ENCODE measurements at places on chromosomes 2 and 18.

GRCh38 chr2:43083710-43084698 lies 142.4 kb downstream of the ZFP36L2 start:
- DNase-seq, result no peak

GRCh38 chr18:21747268-21747667 lies 6.7 kb downstream of the MIB1 start:
- no peak for DNase-seq

DNA sequence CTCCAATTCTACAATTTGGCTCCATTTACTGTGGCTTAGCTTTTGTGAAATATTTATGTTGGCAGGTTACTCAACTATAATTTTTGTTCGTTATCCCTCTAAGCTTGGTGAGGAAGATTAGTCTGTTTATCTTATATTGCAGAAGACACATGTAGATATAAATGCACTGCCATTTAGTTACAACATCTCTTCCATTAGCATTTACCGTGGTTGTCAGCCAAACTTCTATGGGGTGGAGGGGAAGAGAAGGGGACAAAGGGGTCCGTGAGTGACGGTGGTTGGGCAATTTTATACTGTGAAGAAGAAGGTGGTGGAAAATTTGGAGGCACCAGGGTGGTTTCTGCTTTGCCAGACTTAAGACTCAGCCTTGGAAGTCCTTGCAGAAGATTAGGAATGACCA lies 117.6 kb upstream of the CXCR4 start:
- no peak for DNase-seq

DNA sequence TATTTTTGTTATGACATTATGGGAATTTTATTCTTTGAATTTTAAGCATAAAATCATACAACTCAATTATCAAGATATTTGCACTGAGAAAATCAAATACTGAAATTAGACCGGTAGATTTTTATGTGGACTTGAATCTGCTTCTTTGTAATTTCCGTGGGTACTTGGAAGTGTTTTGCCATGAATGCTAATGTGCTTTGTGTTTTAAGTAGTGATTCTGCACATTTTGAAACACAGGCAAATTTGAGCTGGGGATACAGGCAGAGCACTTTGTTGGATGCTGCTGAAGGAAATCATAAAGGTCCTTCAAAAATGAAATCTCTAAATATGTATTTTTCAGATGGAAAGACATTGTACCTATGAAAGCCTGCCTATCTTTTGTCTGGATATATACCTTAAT lies 446.3 kb upstream of the POU3F3 start:
- no peak for DNase-seq

Data from brain microvascular endothelial cell (primary cell).